ENCODE measurements at places on chromosomes 1 and 21.

- DNase-seq, result peak; percentile 25
Measured at GRCh38 chr1:243507001-243507671, 251.3 kb downstream of the SDCCAG8 start.

- no peak for DNase-seq
Measured at GRCh38 chr1:222275729-222276465, 272.0 kb downstream of the HHIPL2 start.

- DNase-seq, result no peak
Measured at GRCh38 chr1:215889871-215890270, 322.8 kb downstream of the KCTD3 start.

DNA sequence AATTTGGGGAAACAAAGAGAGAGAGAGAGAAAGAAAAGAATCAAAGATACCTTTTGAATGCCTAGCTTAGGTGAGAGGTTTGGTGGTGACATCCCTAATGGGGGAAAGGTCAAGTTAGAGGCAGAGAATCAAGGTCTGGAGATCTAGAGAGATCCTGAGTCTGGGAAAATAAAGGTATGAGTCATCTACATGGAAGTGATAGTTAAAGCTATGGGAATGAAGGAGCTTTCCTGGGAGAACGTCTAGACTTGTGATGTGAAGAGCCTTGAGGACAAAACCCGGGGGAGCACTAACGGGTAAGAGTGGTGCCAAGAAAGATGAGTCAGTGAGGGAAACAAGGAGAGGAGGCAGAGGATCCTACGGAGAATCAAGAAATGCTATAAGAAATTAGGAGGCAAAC, 110.8 kb upstream of the RUNX1 start:
- DNase-seq, result no peak

DNA sequence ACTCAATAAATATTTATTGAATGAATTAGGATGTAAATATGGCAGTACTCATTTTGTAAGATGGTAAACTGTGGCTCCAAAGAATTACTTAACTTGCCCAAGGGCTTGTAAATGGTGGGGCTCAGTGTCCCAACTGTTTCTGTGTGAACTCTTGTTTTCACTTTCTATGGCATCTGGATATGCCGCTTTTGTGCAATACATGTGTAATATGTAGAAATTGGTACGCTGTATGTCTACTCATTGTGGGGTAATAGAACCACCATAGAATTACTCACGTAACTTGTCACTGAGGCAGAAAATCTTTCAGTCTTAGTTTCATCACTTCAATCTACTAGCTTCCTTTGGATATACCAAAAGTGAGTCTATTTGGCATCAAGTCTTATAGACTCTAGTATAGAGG, 977 bp downstream of the PRPF3 start:
- no peak for DNase-seq

Data from nucleus accumbens (tissue), 56 donors.